ENCODE measurements at places on chromosomes 13 and 19.

DNA sequence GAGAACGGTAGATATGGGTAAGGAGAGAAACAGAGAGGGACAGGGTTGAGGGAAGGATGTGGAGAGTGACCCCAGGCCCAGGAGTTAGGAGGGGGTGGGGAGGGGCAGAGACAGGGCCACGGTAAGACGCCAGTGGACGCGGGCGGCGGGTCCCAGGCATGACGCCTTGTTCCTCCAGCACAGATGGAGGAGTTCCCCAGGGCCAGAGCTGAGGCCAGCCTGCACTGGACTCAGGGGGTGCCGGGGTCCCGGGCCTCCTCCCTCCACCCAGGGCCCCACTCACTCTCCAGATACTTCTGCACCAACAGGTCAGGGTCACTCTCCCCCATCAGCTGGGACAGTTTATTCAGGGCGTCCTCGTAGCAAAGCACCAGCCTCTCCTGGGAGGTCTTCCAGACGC lies 22.0 kb upstream of the EMP3 start:
- DNase-seq = no peak

GRCh38 chr19:960020-960419 lies 24.1 kb upstream of the WDR18 start:
- no peak for DNase-seq

GRCh38 chr19:7137120-7137519 lies 67.6 kb downstream of the ZNF557 start:
- no peak for DNase-seq

DNA sequence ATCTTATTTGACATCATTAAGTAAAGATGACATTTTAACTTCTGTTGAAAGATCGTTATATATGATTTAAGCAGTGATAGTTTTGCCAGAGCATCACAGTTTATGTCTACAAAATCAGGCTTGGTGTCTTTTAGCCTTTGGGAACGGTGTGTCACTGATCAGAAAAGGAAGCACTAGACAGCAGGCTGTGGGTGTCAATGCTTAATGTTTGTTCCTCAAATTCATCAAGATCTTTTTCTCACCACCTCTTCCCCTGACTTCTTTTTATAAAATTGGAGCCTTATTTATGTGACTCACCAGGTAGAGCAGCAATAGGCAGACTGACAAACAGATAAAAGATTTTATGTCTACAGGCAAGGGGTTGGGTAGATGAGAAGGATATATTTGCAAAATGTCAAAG lies 1558.5 kb downstream of the EFNB2 start:
- no peak for DNase-seq

GRCh38 chr13:29722415-29722814 lies 126.9 kb upstream of the SLC7A1 start:
- DNase-seq = no peak

DNA sequence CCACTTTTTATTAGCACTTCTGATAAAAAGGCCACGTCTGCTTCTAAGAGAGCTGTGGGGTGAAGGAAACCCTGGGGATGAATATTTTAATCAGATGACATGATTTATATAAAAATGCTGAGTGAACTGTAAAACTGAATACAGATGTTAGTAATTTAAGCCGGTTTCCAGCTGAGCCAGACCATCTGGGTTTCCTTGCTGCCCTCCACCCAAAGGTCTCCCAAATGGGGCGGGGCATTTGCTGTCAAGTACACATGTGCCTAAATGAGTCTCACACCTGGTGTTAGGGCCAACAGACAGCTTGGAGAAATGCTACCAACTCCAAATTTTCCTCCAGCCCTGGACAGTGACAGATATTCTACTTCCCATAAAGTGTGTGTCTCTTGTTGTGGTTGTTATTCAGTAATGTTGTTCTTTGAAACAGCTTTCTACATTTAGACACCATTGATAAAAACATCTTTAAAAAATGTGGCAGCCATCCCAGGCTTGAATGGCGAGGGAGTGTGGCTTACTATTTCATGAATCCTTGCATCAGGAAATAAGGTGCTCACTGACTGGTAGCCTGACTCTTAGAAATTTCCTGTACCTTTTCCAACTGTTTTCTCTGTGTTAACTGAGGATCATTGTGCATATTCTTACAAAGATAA lies 350.4 kb downstream of the MTUS2 start:
- no peak for DNase-seq

DNA sequence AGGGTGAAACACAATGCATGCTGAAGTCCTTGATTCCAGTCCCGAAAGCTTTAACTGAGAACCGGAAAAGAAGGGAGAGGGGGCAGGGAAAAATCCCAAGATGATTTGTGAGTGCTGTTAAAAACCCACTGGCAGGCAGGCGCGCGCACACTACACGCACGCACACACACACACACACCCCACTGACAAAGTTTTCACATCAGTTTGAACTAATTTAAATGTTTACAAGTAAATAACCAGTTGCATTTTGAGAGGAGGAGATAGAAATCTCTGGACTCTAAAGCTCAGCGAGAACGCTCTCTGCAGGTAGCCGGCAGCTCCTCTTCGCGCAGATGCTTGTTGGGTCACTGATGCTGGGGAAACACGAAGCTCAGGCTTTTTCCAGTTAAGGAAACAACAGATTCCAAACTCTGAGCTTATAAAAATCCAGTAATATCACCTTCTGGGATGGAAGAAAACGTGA lies 818 bp upstream of the SLITRK1 start:
- peak; percentile 42 for DNase-seq
